ENCODE measurements at places on chromosomes 2 and 18.

GRCh38 chr18:9575558-9575957 is 38.8 kb downstream of the PPP4R1 start:
- no peak for DNase-seq

GRCh38 chr2:144515099-144515695 is 4.7 kb downstream of the ZEB2 start:
- no peak for DNase-seq

GRCh38 chr2:235097196-235097595 is 145.4 kb downstream of the SH3BP4 start:
- no peak for DNase-seq

GRCh38 chr2:195472501-195473234 is 184.4 kb upstream of the SLC39A10 start:
- no peak for DNase-seq
